ENCODE measurements at places on chromosomes 1 and 21.

- DNase-seq = peak; percentile 9
Observed at GRCh38 chr21:45331531-45332147, 43.9 kb upstream of the POFUT2 start.

- no peak for DNase-seq
Observed at GRCh38 chr21:42547001-42547905, 33.6 kb downstream of the SLC37A1 start.

DNA sequence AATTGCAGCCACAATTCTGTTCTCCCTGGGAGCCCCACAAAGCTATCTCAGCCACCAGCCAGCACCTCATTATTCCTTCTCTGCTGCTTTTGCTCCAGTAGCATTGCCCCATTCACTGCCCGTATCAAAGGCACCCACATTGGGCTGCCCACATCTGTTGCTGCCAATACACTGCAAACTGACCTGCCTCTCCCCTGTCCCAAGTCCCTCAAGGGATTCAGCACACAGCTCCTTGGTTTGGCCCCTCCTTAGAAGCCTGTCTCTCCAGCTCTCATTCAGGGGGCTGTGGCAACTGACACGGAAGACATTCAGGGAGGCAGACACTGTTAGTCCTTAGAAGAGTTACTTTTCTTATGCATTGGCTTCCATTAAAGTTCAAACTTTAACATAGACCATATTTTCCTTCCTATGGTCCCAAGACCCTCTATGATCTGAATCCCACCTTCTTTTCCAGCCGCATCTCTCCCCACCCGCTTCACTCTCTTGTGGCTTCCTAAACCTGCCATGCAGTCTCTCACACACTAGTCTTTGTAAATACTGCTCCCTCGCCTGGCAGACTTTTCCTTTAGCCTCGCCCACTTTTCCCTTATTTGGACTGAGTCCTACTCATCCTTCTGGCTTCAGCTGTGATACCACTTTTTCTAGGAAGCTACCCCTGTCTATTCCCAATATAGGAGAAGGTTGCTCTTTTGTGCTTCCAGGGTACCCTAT, 19.3 kb upstream of the KLHDC8A start:
- DNase-seq = no peak

GRCh38 chr1:102120910-102121309, 124.2 kb upstream of the OLFM3 start:
- no peak for DNase-seq

GRCh38 chr1:29238620-29239002, 2.3 kb downstream of the PTPRU start:
- DNase-seq = no peak

DNA sequence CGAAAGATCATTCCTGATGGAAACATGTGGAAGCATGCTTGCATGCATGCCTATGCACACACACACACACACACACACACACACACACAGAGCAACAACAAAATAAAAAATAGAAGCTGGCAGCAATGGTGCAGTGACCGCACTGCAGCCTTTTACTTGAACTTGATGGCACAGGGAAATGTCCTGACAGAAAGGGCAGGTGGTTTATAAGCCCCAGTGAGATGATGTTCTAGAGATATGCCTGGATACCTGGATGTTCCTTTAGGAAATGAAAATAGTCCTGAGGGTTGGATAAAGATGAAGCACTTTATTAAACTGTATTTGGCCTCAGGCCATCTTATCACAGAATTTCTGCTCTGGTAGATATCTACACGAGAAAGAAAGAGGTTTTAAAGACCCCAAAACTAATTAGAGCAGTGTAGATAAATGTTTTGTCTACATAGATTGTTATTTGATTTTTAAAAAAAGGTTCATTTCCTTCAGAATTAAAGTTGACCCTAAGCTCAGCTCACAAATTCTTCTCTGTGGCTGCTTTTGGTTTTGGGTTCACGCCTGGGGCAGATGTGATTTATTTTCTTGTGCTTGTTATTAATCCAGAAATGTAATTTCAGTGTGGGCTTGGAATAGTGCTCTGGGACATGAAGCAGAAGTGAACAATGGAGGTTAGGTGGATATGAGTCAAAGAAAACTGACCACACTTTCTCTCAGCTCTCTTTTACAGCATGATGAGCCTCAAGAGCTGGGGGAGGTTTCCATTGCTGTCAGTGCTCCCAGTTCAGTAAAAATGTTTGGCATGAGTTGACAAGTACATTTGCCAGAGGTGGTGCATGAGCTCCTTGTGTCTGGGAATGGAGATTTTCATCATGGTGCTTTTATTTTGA, 22.9 kb downstream of the ADAM30 start:
- DNase-seq = no peak

GRCh38 chr21:34191876-34192275, 118.5 kb downstream of the MRPS6 start:
- no peak for DNase-seq

DNA sequence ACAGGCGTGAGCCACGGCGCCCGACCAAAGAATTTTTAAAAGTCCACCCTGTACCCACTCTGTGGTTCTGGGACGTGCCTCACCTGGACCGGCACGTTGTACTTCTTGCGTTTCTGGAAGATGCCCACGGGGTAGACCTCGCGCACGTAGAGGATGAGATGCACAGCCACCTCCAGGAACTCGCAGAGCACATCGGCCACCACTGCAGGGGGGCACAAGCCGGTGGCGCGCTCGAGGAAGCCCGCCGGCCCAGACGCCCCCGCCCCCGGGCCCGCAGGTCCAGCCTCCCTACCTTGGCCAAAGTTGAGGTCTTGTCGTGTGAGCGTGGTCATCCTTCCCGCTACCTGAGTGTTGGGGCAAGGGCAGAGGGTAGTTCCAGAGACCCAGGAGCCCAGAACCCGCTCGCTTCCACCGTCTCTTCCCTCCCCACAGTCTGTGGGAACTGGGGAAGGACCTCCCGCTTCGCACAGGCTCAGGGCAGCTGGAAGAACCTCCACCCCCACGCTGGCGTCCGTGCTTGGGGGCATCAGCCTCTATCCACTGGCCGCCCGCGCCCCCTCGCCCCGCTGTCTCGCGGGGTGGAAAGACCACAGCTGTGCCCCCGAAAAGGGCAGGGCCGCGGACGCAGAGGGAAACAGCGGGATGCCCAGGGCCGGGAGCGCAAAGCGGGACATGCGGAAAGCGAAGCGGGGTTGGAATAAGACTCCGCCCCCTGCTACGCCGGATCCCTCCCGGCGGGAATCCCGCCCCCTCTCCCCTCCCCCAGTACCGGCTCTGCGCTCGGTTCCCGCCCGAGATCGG, 478 bp downstream of the MAD2L2 start:
- DNase-seq = no peak

GRCh38 chr1:156910309-156910782, 10.1 kb upstream of the LRRC71 start:
- peak; percentile 57 for DNase-seq

DNA sequence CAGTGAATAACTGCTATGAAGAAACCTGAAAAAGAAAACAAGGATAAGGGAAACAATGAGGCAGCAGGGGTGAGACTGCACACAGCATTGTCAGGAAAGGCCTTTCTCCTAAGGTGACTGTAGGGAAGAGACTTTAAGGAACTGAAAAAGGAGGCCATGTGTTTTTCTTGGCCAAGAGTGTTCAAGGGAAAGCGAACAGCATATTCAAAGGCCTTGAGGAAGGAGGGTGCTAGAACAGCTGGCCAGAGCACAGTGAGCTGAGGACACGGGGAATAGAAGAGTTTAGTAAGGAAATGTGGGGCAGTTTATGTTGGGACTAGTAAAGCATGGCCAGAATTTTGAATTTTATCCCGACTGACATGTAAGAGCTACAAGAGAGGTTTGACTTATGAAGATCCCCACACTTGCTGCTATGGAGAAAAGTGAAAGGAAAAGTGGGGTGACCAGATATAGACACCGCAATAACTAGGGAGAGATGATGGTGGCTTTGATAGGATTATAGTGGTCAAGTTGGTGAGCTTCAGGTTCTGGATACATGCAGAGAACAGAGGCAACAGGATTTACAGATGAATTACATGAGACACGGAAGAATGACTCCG, 1.4 kb downstream of the RWDD2B start:
- DNase-seq = no peak

DNA sequence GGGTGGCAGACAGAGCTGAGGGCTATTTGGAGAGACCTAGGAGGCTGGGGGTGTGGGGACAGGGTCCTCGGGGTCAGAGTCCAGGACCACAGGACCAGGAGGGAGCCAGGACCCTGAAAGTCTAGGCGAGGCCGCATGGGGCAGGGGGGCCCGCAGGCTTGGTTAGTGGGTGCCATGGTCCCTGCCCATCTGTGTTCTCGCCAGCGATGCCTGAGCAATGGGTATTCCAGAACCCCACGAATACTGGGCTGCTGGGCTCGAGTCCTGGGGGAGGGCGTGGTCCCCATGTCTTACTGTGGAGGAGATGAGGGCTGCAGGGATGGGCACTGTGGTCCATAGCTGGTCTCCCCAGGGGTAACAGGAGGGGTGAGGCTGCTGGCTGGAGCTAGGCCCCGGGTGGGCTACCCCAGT, 2.0 kb downstream of the KRTAP10-6 start:
- DNase-seq = no peak

DNA sequence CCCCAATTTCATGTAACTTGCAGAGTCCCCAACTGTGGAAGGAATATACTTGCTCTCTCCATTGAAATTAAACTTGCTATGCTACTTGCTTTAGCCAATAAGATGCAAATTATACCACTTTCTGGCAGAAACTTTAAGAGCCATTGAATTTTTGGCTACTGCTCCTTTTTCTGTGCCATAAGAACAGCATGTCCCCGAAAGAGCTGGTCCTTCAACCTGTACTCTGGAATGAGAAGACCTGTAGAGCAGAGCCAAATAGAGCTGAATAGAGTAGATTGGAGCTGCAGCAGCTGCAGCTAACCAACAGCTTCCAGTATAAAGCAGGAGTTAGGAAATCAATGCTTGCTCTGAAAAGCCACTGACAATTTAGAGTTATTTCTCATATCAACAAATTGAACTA, 472.3 kb upstream of the B3GALT2 start:
- no peak for DNase-seq

DNA sequence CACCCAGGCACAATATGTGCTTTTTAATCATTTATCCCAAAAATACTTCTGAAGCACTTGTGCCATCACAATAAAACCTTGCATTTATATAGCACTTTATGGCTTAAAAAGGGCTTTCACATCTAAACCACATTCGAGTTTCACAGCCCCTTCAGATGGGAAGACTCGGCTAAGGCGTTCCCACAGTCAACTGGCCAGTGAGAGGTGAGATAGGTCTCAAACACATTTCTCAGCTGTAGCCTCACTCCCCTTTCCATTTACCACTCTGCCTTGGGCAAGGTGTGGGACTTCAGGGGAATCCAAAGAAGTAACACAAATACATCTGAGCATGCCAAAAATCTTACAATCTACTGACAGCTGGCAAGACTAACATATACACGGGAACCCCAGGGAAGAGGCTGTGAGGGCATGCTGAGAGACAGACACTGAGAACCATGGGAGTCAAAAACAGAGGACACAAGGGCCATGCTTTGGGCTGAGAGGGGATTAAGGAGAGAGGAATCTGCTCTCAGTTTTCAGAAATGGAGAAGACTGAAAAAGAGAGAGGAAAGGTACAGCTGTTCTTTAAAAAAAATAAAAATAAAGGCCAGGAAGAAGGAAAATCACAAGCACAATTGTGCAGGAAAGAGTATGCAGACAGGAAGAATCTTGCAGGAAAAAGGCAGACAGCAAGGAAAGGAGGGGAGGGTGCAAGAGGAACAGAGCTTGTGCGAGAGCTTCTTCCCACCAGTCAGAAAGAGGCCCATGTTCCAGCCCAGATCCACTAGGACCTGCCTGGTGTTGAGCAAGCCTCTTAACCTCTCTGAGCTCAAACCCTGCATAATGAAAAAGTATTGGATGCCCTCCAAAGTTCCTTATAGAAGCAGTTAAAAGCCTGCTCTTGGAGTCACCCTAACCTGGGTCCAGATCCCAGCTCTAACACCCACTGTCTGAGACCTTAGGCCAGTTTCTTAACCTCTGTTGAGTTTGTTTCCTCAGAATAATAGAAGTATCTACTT, 73.5 kb downstream of the JAK1 start:
- no peak for DNase-seq
